Motor neuron (in vitro differentiated cells): ENCODE measurements at places on chromosomes 3 and 15. TPM values are rescaled to one million over a fixed set of nuclear protein-coding genes. Genes with fewer than 3 reads are reported as not detected.

- ATAC-seq = peak; percentile 47
Measured at GRCh38 chr3:140736863-140737460, 59.1 kb downstream of the TRIM42 start.

- peak; percentile 50 for ATAC-seq
Measured at GRCh38 chr3:36561601-36562000, 181.3 kb downstream of the STAC start.

DNA sequence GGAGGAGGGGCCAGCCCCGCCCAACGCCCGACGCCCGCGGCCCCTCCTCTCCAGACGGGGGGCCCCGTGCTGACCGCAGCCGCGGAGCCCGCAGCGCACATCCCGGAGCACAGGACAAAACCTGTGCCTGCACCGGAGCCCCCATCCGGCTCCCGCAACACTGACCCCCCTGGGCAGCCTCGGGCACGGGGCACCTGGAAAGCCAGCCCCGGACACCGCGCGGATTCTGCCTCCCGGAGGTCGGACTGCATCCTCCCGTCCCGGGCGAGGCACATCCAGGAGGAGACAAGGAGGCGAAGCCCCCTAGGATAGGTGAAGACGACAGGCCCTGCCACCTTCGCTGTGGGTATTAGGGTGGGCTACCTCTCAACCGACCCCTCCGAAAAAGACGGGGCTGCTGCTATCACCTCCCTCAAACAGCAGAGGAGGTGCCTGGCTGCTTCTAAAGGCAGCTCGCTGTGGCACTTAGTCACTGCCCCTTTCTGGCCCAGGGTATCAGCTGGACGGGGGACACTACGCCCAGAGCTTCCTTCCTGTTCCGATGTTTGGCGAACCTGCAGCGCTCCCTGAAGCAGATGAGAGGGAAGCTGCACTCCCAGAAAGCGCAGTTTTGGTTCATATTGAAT, 10.6 kb downstream of the XXYLT1 start:
- ATAC-seq = peak; percentile 2

DNA sequence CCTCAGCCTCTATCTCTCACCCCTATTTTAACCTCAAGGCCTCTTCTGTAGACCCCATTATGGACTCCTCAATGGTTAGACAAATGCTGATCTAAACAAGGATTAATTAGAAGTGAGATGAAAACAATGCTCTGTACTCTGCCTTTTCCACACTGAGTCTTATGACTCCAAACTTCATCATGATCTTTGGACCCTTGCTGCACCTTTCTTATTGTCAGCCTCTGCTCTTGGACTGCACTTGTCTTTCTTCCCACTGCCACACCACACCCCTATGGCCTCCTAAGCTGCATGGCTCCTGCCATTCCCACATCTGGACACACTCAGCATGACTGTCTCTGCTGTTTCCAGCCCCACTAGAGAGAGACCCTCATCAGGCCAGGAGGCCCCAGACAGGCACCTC, 348.2 kb downstream of the RORA start:
- ATAC-seq = no peak

GRCh38 chr3:97822359-97822775, 556 bp downstream of the CRYBG3 start:
- ATAC-seq = peak; percentile 4

- ATAC-seq = peak; percentile 29
Measured at GRCh38 chr3:194540274-194540905, 53.6 kb upstream of the ATP13A3 start.

GRCh38 chr15:69996321-69997160, 101.2 kb downstream of the TLE3 start:
- peak; percentile 36 for ATAC-seq

DNA sequence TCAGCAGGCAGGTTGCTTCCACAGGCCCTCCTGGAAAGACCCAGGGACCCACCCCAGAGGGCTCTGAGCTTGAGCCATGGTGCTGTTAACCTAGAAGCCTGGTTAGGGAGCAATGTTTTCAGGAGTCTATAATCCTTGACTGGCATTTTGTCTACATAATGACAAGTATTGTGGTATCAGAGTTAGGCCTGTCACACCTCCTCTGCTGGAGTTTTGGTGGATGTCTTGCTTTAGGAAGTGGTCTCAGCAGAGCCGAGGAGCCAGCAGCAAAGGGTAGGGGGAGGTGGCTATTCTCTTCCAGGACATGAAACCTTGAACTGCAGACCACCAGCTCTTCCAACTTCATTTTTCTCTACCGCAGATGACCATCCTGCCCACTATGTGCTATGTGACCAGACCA, 76.1 kb downstream of the CLSTN2 start:
- ATAC-seq = no peak

DNA sequence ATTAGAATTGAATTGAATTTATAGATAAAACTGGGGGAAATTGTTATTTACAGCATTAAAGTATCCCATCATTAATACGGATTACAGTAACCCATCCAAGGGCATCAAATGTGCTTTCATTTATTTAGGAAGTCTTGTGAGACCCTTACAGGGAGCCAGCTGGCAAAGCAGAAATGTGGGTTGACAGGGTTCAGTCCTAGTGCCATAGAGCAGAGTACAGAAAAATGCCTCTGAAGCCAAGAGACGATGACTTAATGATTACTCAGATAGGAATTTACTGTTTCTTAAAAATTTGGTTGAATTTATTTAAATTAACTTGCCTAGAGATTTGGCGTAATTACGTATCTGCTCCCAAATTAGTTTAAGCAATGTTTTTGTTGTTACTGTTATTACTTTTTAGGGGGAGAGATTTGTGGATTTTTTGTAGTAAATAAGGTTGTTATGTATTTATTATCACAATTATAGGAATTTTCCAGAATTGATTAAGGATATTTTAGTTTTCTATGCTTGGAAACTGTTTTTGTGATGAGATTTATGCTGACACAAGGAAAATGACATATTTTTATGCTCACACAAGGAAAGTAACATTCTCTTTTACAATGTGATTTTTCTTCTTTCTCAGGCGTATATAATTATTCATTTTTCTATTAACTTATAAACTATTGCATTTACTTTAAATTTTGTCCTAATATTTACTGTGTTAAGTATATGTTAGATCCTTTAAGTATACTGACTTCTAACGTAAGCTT, 152.0 kb downstream of the EPHA6 start:
- no peak for ATAC-seq

DNA sequence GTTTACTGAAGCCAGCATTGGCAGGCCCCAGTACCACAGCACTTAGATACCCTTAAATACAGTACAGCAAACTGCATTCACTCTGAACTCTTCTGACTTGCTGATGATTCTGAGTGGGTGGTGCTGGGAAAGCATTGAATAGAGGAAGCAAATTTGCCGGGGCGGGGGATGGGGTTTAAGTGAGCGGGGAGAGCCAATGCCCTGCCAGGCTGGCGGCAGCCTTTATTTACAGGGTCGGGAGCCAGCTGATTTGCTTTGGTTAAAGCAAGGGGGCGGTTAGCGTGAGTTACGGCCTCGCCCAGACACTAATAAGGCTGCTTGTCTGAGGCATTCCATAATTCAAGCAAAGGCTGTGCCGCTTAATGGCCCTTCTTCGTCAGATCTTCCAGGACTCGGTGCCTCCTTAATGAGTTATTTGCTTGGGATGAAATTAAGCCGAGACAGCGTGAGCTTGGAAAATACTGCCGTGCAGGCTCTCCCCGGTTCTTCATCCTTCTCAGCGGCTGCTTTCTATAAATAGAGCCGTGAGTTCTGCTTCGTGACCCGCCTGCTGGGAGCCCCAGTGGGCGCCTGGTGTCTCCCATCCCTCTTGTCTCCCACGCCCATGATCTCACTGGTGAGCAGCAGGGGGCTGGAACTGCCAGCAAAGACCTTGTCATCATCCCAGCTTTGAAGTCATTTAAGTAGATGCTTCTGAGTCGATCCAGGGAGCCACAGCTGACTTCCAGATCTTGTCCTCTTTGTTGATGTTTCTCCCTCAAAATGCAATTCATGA, 25.8 kb downstream of the SPSB4 start:
- peak; percentile 74 for ATAC-seq

- ATAC-seq = peak; percentile 84
Measured at GRCh38 chr3:43178891-43179366, 73.0 kb upstream of the POMGNT2 start.

DNA sequence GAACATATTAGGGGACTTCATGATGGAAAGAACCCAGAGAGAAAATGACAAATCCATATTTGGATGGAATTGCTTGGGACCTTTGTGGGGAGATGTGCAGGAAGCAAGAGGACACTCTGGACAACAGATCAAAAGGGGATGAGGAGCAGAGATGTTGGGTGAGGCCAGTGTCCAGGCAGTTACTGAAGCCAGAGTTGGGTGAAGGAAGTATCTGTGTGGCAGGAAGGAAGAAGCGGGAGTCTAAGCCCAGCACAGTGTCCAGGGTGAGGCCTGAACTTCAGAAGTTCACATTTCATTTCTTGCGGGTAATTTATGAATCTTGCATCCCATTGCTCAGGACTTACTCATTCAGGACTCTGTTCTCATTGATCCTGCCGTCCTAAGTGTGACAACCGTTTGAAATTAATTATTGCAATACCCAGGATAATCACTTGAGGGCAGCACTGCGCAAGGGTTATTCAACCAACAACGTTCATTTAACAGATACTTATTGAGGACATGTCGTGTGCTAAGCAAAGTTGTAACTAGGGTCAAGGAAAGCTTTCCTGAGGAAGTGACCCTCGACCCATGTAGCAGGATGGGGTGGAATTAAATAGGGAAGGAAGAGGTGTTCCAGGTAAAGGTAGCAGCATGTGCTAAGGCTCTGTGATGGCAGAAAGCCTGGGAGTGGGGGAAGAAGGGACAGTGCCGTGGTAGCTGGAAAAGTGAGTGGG, 61.3 kb upstream of the CMTM8 start:
- no peak for ATAC-seq

- ATAC-seq = no peak
Measured at GRCh38 chr3:31768479-31769125, 212.5 kb downstream of the OSBPL10 start.

DNA sequence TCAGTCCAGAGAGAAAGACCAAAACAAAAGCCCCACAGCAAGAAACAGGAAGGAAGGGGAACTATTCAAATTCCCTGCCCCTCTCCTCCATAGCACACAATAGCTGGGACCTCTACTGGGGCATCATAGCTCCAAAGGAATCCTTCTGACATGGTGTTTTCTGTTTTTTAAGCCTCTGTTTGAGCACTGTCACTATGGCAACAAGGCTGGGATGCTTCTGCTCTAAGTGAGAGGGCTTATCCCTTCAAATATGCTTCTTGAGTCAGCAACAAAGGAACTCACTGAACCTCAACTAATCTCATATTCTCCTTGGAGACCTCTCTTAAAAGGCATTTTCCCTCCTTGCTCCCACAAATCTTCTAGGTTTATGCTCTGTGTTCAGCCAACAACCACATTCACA, 40.5 kb downstream of the MYLK start:
- peak; percentile 38 for ATAC-seq

- no peak for ATAC-seq
Measured at GRCh38 chr3:149955449-149955848, 15.2 kb downstream of the PFN2 start.

DNA sequence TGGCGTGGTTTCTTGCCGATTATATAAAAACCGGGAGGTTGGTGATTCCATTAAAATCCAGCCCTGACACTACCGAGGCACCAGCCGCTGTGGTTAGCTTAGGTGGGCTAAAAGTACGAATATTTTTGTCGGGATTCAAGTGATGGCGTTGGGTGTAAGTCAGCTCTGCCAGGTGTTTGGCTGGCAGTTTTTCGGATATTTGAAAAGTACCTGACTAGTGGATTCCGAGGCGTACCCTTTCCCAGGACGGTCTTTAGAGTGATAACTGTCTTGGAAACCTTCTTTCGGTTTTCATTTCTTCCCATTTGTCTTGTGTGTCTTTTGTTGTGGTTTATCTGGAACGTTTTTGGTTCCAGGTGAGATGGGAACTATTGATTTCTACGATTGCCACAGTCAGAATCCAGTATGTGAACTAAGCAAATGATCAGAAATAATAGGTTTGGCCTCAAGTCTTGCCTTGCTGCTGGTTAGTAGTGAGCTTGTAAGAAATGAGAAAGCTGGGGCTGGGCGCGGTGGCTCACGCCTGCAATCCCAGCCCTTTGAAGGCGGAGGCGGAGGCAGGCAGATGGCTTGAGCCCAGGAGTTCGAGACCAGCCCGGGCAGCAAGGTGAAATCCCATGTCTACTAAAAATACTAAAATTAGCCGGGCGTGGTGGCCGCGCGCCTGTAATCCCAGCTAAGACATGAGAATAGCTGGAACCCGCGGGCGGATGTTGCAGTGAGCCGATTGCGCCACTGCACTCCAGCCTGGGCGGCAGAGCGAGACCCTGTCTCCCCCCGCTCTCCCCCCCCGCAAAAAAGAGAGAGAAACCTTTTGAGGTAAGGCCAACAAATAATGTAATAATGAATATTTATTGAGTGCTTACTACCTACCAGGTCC, 1.4 kb downstream of the FYTTD1 start:
- ATAC-seq = no peak

DNA sequence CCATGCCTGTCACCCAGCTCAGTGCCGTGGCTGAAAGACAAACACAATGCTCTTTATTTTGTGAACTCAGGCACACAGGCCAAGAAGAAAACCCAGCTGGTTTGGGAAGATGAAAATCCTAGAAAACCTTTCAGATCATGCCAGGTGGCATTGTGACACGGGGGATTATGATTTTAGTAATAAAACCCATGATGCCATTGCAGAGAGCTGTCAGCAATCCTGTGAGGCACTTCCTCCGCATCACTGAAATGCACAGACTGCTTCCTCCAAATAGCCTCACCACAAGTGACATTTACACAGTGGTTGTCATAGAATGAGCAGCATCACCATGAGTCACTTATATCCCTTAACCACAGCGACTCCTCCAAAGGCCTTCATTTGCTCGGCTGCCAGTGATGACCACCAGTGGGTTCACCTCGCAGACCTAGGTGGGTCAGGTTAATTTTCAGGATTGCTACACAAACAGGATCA, 22.7 kb downstream of the ABHD6 start:
- ATAC-seq = peak; percentile 93

DNA sequence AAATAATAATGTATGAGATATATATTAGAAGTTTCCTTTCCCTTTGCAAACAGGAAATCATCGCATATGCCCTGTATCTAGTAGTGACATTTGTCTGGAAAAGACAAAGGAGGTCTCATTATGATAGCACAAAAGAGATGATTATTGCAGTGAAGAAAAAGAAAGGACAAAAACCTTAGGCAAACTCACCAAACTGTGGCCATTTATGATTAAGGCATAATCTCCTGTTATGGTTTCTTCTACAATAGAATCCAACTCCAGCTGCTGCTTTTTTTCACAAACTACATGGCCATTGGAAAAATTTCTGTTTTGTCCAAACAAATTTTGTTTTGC, 218.2 kb downstream of the ATP8B4 start:
- no peak for ATAC-seq

- ATAC-seq = peak; percentile 21
Measured at GRCh38 chr15:66072616-66073361, 180.8 kb downstream of the MEGF11 start.

ZNF660 gene
- total RNA-seq = 7.3 and 11.3 TPM in 2 replicates

HYAL3 gene
- 2.0 and 2.6 TPM in 2 replicates for total RNA-seq

LRRC2 gene
- 0.18 and 0.25 TPM in 2 replicates for total RNA-seq

USP19 gene
- 41.0 and 44.3 TPM in 2 replicates for total RNA-seq

RAB27A gene
- 3.4 and 4.4 TPM in 2 replicates for total RNA-seq

CHRNA3 gene
- 1.1 and 2.4 TPM in 2 replicates for total RNA-seq

ADGRG7 gene
- total RNA-seq = not detected in 2 replicates

SPINT1 gene
- 0.38 and 1.7 TPM in 2 replicates for total RNA-seq

DISP2 gene
- 3.7 and 4.4 TPM in 2 replicates for total RNA-seq
